ENCODE measurements at places on chromosomes 4 and X.

GRCh38 chrX:66021401-66021764 lies 18.5 kb downstream of the VSIG4 start:
- no peaks in the 10 kb centered on the region for H3K27me3 ChIP-seq
- H3K36me3 ChIP-seq = peaks cover 56% of the 10 kb centered on the region
- no peak overlapping the region for H3K4me3 ChIP-seq
- DNase-seq = no peak

GRCh38 chrX:152810403-152810802 lies 20.2 kb downstream of the CETN2 start:
- H3K4me3 ChIP-seq = no peak overlapping the region
- H3K27me3 ChIP-seq = peaks cover 7% of the 10 kb centered on the region
- no peak overlapping the region for H3K27ac ChIP-seq
- no peaks in the 10 kb centered on the region for H3K36me3 ChIP-seq

GRCh38 chr4:88865046-88865445 lies 167.4 kb upstream of the NAP1L5 start:
- H3K27ac ChIP-seq = no peak overlapping the region
- H3K27me3 ChIP-seq = no peaks in the 10 kb centered on the region
- H3K36me3 ChIP-seq = no peaks in the 10 kb centered on the region
- no peaks in the 10 kb centered on the region for H3K4me1 ChIP-seq
- no peak overlapping the region for H3K4me3 ChIP-seq

GRCh38 chrX:44223150-44223549 lies 120.3 kb downstream of the EFHC2 start:
- no peak overlapping the region for H3K4me3 ChIP-seq
- no peak overlapping the region for H3K27ac ChIP-seq
- no peaks in the 10 kb centered on the region for H3K4me1 ChIP-seq
- H3K36me3 ChIP-seq = no peaks in the 10 kb centered on the region
- DNase-seq = no peak

- no peaks in the 10 kb centered on the region for H3K4me1 ChIP-seq
- DNase-seq = peak; percentile 48
- no peak overlapping the region for H3K27ac ChIP-seq
- H3K27me3 ChIP-seq = peaks cover 19% of the 10 kb centered on the region
- H3K4me3 ChIP-seq = no peak overlapping the region
- no peaks in the 10 kb centered on the region for H3K36me3 ChIP-seq
Measured at GRCh38 chr4:81052119-81053068, 21.9 kb downstream of the BMP3 start.

DNA sequence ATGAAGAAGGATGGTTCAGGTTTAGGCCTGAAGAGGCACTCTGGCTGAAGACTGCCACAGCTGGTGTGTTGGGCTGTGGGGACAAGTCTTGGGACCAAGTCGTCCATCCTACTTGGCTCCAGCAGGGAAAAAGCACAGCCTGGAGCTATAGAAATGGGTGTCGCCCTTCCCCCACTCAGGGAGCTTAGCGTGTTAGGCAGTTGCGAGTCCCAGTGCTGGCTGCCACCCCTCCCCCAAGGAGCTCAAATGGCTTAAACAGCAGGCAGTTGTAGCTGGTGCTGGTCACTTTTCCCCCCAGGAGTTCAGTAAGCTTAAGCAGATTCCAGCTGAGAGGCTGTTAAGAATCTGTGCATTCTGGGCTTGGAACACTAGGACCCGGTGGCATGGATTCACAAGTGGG lies 319.5 kb upstream of the POF1B start:
- DNase-seq = no peak
- H3K4me3 ChIP-seq = no peak overlapping the region
- H3K4me1 ChIP-seq = no peaks in the 10 kb centered on the region
- H3K27ac ChIP-seq = no peak overlapping the region
- H3K27me3 ChIP-seq = no peaks in the 10 kb centered on the region
- no peaks in the 10 kb centered on the region for H3K36me3 ChIP-seq

- peak overlapping the region; percentile 90 for H3K4me3 ChIP-seq
- H3K4me1 ChIP-seq = peaks cover 5% of the 10 kb centered on the region
- peaks cover 5% of the 10 kb centered on the region for H3K27me3 ChIP-seq
- H3K27ac ChIP-seq = peak overlapping the region; percentile 94
- DNase-seq = no peak
Measured at GRCh38 chr4:74397748-74398426, 32.9 kb downstream of the EREG start.

- no peaks in the 10 kb centered on the region for H3K36me3 ChIP-seq
- H3K4me1 ChIP-seq = peaks cover 14% of the 10 kb centered on the region
- peak within 1 kb of the TSS; percentile 73 for H3K4me3 ChIP-seq
Measured at GRCh38 chr4:118888666-118889311, at the start of gene SYNPO2. Gene SYNPO2, plus strand, starts transcription at chr4:118888854. Its CDS starts 183 bp downstream, at chr4:118889037.

DNA sequence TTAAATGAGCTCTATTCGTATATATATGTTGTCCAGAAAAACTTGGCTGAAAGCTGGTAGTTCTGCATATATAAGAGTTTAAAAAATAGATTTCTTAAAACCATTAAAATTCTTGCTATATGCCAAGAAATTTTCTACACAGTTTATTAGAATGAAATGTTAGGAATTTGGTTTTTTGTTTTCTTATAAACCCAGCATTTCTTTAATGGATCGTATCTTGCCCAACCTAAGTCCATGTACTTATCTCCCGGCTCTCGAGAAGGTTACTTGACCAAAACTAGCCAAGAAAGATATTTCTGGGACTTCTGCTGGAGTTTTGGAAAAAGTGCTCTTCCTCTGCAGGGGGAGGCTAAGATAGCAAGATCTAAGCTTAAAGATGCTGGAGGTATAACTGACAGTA lies 4.7 kb upstream of the ASB5 start:
- no peak overlapping the region for H3K4me3 ChIP-seq
- no peaks in the 10 kb centered on the region for H3K4me1 ChIP-seq
- no peaks in the 10 kb centered on the region for H3K27me3 ChIP-seq

DNA sequence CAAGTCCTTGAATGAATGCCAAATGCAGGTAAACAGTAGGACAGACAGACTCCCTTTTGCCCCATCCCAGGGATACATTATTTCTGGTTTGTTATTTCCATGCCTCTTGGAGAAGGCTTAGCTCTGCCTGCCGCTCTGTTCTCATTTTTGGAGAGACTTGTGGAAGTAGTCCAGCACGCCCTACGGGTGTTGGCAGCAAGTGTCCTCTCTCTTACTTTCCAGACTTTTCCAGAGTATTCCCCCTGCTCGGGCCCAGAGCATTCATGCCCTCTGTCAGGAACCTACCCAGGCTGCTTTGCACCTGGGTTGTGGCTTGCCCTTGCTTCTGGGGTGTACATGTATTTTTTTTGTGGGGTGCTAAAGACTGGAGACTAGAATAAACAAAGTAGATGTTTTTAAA lies 15.3 kb downstream of the SLC34A2 start:
- no peaks in the 10 kb centered on the region for H3K4me1 ChIP-seq
- no peaks in the 10 kb centered on the region for H3K27me3 ChIP-seq
- no peaks in the 10 kb centered on the region for H3K36me3 ChIP-seq
- H3K4me3 ChIP-seq = no peak overlapping the region
- no peak overlapping the region for H3K27ac ChIP-seq
- DNase-seq = no peak

- no peaks in the 10 kb centered on the region for H3K4me1 ChIP-seq
- no peaks in the 10 kb centered on the region for H3K27me3 ChIP-seq
- H3K27ac ChIP-seq = no peak overlapping the region
- no peak for DNase-seq
Measured at GRCh38 chrX:107374132-107374531, 75.3 kb upstream of the FRMPD3 start.

DNA sequence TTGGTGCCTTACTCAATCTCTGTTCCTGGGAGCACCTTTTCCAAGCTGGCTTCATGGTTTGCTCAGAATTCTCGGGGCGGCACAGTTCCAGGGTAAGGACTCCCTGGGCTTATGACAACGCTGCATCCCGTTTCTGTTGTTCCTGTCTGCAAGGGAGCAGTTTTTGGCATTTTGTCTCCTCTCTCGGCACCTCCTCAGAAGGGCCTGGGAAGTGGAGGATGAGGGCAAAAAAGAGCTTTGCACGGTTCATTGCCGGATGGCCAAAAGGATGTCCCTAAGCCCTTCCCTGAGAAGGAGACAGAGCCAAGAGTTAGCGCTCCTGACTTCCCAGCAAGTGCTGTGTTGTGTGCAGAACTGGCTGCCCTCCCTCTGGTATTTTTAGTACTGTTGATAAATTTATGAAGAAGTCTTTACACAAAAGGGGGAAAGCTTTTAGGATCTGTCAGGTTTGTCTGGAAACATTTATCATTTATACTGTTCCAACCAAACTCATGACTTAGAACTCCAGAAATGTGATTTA lies 13.4 kb downstream of the SRD5A3 start:
- DNase-seq = no peak
- no peak overlapping the region for H3K4me3 ChIP-seq
- no peaks in the 10 kb centered on the region for H3K27me3 ChIP-seq

All from activated CD8-positive, alpha-beta T cell treated with anti-CD3 and anti-CD28 coated beads, Interleukin-2, amount 10 ng/mL, durations not matched to agents 7 days and 5 days (primary cell).